ENCODE measurements at places on chromosomes 1 and 21.

DNA sequence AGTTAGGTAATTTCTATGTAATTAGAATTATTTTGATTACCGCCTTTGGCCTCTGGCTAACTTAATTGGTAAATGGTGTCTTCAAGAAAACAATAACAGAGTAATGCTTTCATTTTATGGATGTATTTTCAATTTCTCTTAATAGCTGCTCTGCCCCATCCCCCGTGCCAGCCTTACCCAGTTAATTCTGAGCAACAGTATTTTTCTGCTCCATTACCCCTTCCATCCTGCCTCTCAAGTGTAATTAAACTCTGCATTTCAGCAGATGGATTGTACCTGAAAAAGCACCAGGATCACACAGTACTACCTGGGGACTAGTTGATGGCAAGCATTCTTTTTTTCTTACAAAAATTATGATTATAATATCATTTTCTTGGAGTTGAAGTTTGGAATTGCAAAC lies 104.2 kb downstream of the KIAA0319L start:
- H3K27me3 ChIP-seq: no peaks in the 10 kb centered on the region
- H3K4me1 ChIP-seq: peaks cover 81% of the 10 kb centered on the region
- no peak overlapping the region for H3K4me3 ChIP-seq
- H3K36me3 ChIP-seq: peaks cover 16% of the 10 kb centered on the region
- no peak for DNase-seq

GRCh38 chr1:194503209-194503608 lies 1316.8 kb upstream of the B3GALT2 start:
- DNase-seq: no peak
- H3K27me3 ChIP-seq: no peaks in the 10 kb centered on the region
- no peaks in the 10 kb centered on the region for H3K4me1 ChIP-seq
- H3K27ac ChIP-seq: no peak overlapping the region
- no peak overlapping the region for H3K4me3 ChIP-seq
- no peaks in the 10 kb centered on the region for H3K36me3 ChIP-seq

DNA sequence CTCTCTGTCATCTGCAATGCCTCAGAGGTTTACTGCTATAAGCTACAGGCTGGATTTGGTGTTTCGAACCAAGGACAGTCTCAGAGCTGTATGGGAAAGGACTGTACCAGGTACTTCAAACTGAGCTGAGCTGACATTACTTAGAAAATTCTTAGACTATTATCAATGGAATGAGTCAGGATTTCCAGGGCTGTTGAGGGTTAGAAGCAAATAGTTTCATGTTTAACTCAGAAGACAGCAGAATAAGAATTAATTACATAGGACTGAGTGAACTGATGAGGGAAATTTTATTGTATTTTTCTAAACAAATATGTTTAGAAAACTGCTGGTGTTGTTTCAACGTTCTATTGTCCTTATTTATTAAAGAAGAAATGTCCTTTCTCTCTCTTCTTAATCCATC lies 74.3 kb upstream of the CAPZB start:
- peaks cover 8% of the 10 kb centered on the region for H3K4me1 ChIP-seq
- no peak overlapping the region for H3K27ac ChIP-seq
- H3K36me3 ChIP-seq: no peaks in the 10 kb centered on the region
- peaks cover 3% of the 10 kb centered on the region for H3K27me3 ChIP-seq
- no peak for DNase-seq
- no peak overlapping the region for H3K4me3 ChIP-seq

- DNase-seq: no peak
- no peaks in the 10 kb centered on the region for H3K36me3 ChIP-seq
- H3K27me3 ChIP-seq: no peaks in the 10 kb centered on the region
- no peak overlapping the region for H3K27ac ChIP-seq
These were observed 29.2 kb downstream of the IPP start for GRCh38 chr1:45721207-45721606.

Data from CD14-positive monocyte (primary cell).